ENCODE measurements at places on chromosomes 7 and 10. TPM values are rescaled to one million over a fixed set of nuclear protein-coding genes. Genes with fewer than 3 reads are reported as not detected.

DNA sequence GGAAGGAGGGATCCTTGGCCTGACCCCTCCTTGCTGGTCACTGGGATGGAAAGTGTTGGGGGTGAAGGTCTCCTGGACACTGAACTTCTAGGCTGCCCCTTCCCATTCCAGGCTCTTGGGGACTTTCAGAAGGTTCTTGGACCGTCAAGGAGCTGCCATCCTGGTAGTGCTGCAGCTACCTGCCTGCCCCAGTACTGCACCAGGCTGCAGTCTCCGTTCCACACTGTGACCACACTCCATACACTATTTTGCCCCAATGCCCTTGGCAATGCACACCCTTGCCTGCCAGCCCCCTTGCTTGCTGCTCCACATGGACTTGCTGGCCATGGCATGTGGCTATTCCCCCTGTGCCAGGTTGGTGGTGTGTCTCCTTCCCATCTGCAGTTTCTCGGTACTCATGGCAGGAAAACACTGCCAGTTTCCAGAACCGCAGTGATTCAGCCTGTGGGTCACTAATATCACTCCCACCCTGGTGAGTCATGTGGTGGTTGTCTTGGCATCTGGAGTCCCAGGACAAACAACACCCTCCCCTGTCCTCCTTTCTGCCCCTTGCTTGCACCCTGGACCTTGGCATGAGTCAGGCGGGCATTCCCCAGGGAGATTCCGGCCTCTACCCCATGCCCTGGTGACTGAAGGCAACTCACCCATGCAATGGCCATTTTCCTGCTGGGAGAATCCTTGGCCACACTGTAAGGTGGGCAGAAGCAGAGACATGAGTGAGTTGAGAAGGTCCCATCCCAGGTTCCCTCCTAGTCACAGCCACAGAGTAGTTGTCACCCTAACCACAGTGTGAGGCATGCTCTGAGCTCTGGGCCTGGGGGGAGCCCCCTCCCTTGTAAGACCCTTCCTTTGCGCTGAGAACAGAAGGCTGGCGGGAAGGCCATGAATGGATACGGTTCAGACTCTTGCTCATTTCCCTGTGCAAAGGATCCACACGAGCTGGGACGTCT lies 32.8 kb downstream of the GOLGA7B start:
- no peaks in the 10 kb centered on the region for H3K36me3 ChIP-seq
- no peak overlapping the region for H3K27ac ChIP-seq
- H3K4me3 ChIP-seq, result no peak overlapping the region
- no peak for DNase-seq
- H3K27me3 ChIP-seq, result peaks cover 26% of the 10 kb centered on the region

Gene CHN2
- 30.5 TPM for polyA plus RNA-seq

Gene MCM10
- polyA plus RNA-seq, result 2.8 TPM

Gene SLC13A1
- not detected for polyA plus RNA-seq

DNA sequence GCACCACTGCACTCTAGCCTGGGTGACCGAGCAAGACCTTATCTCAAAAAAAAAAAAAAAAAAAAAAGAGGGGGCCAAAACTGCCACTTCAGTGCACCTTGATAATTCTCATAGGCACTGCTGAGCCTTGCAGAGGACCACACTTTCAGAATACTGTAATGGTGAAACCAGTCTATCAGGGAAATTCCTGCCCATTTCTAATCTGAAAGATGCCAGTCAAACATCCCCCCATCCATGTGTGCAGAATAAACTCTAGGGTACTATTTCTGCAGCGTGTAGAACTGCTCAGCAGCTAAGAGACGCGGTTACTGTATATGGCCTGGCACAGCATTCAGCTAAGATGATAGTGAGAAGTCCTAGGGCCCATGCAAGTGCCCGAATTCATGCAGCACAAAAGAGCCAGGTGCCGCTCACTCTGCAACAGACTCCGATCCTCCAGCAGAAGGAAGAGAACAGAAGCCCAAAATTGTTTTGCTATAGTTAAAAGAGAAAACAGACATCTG lies 286.8 kb upstream of the KLF14 start:
- peaks cover 16% of the 10 kb centered on the region for H3K4me1 ChIP-seq
- H3K36me3 ChIP-seq, result no peaks in the 10 kb centered on the region
- no peak overlapping the region for H3K4me3 ChIP-seq
- no peak overlapping the region for H3K27ac ChIP-seq
- no peaks in the 10 kb centered on the region for H3K27me3 ChIP-seq

- no peak overlapping the region for H3K4me3 ChIP-seq
- DNase-seq, result no peak
- H3K36me3 ChIP-seq, result peaks cover 9% of the 10 kb centered on the region
Measured at GRCh38 chr10:100043796-100044195, 34.0 kb upstream of the DNMBP start.

Gene RELN
- 315 TPM for polyA plus RNA-seq

DNA sequence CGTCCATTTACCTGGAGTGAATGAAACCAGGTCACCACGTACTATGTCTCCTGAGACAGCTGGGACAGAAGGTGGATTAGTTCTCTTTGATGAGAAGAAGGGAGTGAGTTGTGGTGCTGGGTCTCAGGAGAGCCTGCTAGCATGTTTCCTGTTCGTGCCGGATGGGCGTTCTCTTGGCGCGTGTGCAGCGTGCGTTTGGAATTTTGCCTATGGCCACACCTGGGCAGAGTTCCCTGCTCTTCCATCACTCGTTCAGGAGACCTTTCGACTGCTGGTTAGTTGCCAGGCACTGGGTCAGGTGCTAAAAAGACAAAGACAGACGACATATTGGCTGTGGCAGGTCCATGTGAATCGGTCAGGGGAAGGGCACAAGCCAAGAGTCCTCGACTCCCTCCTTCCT lies 90.3 kb downstream of the TRRAP start:
- DNase-seq, result no peak
- no peak overlapping the region for H3K4me3 ChIP-seq
- H3K36me3 ChIP-seq, result peaks cover 80% of the 10 kb centered on the region
- H3K4me1 ChIP-seq, result no peaks in the 10 kb centered on the region

Gene COL28A1
- polyA plus RNA-seq, result 0.15 TPM

- H3K27ac ChIP-seq, result no peak overlapping the region
- H3K27me3 ChIP-seq, result no peaks in the 10 kb centered on the region
- peaks cover 3% of the 10 kb centered on the region for H3K4me1 ChIP-seq
- DNase-seq, result no peak
Measured at GRCh38 chr10:80350251-80350650, 6.3 kb downstream of the DYDC1 start.

DNA sequence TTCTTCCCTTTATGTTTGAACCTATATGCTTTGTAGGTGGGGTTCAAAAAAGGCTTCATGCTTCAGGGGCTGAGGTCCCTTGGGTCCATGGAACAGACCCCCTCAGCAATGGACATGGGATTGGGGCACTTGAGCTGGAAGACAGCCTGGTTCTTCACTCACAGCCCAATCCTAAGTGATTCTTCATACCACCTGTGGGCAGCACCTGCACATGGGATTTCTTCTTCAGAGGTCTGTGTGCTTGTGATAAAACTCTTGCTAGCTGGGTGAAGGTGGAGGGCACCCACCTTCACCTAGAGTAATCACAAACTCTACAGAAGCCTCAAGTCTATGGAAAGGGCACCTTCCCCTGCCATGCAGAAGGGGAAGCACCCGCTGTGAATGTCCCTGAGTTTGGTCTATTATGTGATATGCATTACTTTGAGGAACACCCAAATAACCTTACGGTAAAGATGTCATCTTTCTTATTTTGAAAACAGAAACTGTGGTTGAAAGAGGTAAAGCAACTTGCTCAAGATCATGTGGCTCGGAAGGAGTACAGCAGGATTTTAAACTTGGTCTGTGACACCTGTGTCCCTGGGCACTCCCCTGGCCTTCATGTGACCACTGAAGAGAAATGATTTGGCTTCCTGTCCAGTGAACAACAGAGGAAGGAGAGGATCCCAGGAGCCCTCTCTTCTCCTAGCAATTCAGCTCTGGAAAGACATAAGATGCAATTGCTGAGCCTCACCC lies 469.5 kb upstream of the ZMIZ1 start:
- no peaks in the 10 kb centered on the region for H3K4me1 ChIP-seq
- H3K4me3 ChIP-seq, result no peak overlapping the region
- H3K27ac ChIP-seq, result no peak overlapping the region

- H3K4me1 ChIP-seq, result peaks cover 8% of the 10 kb centered on the region
- H3K36me3 ChIP-seq, result no peaks in the 10 kb centered on the region
- H3K27me3 ChIP-seq, result peaks cover 94% of the 10 kb centered on the region
- no peak overlapping the region for H3K27ac ChIP-seq
- peak; percentile 19 for DNase-seq
Measured at GRCh38 chr10:97179731-97180362, 5.9 kb downstream of the SLIT1 start.

GRCh38 chr10:26408858-26409494 lies 29.2 kb upstream of the APBB1IP start:
- no peak overlapping the region for H3K4me3 ChIP-seq
- no peaks in the 10 kb centered on the region for H3K4me1 ChIP-seq
- no peak overlapping the region for H3K27ac ChIP-seq
- no peaks in the 10 kb centered on the region for H3K36me3 ChIP-seq
- no peak for DNase-seq

GRCh38 chr7:159149488-159149887 lies 4.8 kb upstream of the VIPR2 start:
- no peak overlapping the region for H3K4me3 ChIP-seq
- H3K36me3 ChIP-seq, result no peaks in the 10 kb centered on the region
- peaks cover 33% of the 10 kb centered on the region for H3K27me3 ChIP-seq
- no peak overlapping the region for H3K27ac ChIP-seq

GRCh38 chr7:90666186-90666585 lies 70.1 kb downstream of the CDK14 start:
- H3K27ac ChIP-seq, result no peak overlapping the region
- no peak for DNase-seq
- H3K4me3 ChIP-seq, result no peak overlapping the region
- no peaks in the 10 kb centered on the region for H3K27me3 ChIP-seq
- no peaks in the 10 kb centered on the region for H3K36me3 ChIP-seq
- no peaks in the 10 kb centered on the region for H3K4me1 ChIP-seq

DNA sequence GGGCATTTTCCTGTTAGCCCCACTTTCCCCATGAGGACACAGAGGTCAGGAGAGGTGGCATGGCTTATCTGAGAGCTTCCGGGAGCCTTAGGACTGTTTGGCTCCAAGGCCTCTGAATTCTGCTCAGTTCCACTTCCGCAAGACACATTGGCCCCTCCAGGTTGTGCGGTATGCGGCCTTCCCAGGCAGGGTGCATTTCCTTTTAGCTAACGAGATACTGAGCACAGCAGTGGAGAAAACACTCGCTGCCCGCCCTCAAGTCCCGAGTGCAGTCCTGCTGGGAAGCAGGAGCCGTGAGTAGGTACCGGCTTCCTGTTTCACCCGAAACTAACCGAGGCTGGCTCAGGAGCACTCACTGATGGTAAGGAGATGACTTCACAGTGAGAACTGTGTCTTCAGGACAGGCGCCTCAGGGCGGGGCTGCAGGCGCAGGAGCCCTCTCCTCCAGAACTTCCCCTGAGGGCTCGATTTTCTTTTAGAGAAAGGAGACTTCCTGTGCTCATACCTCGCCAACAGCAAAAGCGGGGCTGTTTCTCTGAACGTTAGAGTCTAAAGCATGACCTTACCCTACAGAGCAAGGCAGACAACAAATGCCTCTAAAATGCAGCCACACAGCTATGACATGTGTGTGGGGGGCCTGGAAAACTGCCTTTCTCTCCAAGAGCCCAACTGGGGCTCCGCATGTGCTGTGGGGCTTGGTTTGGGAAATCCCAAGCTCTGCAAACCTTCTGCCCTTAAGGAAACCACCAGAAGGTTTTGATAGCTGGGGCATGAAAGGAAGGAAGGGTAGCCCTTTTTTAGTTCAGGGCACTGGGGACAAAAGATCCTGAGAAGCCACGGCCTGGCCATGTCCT lies 25.9 kb downstream of the RGS10 start:
- H3K4me3 ChIP-seq, result no peak overlapping the region
- H3K4me1 ChIP-seq, result peaks cover 21% of the 10 kb centered on the region
- DNase-seq, result no peak
- no peaks in the 10 kb centered on the region for H3K36me3 ChIP-seq
- H3K27me3 ChIP-seq, result no peaks in the 10 kb centered on the region

GRCh38 chr10:98971464-98971863 lies 264.2 kb downstream of the HPSE2 start:
- H3K27me3 ChIP-seq, result no peaks in the 10 kb centered on the region
- no peak overlapping the region for H3K4me3 ChIP-seq
- H3K4me1 ChIP-seq, result no peaks in the 10 kb centered on the region
- H3K36me3 ChIP-seq, result no peaks in the 10 kb centered on the region

DNA sequence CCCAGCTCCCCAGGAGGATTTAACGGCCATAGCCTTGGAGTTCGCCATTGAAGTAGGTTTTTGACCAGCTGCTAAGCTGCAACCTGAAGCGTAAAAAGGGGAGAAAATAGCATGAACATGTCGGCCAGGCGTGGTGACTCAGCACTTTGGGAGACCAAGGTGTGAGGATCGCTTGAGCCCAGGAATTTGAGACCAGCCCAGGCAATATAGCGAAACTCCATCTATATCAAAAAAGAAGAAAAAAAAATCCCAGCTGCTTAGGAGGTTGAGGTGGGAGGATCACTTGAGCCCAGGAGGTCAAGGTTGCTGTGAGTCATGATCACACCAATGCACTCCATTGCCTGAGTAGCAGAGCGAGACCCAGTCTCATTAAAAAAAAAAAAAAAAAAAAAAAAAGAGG lies 32.2 kb upstream of the MCU start:
- no peaks in the 10 kb centered on the region for H3K27me3 ChIP-seq
- peaks cover 28% of the 10 kb centered on the region for H3K4me1 ChIP-seq
- H3K4me3 ChIP-seq, result peak overlapping the region; percentile 23
- H3K27ac ChIP-seq, result no peak overlapping the region
- DNase-seq, result peak; percentile 28

Gene UNCX
- not detected for polyA plus RNA-seq

GRCh38 chr10:32386623-32387260 lies 39.8 kb upstream of the EPC1 start:
- no peaks in the 10 kb centered on the region for H3K36me3 ChIP-seq
- no peak overlapping the region for H3K4me3 ChIP-seq
- H3K27ac ChIP-seq, result no peak overlapping the region
- DNase-seq, result no peak
- H3K4me1 ChIP-seq, result peaks cover 7% of the 10 kb centered on the region

Gene SFTPA2
- polyA plus RNA-seq, result 0.04 TPM

GRCh38 chr7:137757146-137757925 lies 89.4 kb downstream of the DGKI start:
- no peaks in the 10 kb centered on the region for H3K4me1 ChIP-seq
- no peaks in the 10 kb centered on the region for H3K36me3 ChIP-seq
- no peak overlapping the region for H3K27ac ChIP-seq
- no peak for DNase-seq

DNA sequence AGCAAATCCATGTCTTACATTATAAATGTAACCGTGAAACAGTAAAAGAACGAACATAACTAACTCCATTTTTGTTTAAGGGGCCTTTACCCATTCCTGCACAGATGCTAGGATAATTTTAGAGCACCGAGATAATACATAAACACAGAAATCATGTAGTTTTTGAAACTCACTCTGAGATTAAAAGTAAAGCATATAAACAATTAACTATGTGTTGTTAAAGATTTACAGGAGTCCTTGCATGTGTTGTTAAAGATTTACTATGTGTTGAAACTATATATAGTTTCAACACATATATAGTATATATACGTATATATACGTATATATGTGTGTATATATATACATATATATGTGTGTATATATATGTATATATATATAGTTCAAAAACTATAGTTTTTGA lies 7.2 kb upstream of the CALML3 start:
- H3K27me3 ChIP-seq, result no peaks in the 10 kb centered on the region
- no peaks in the 10 kb centered on the region for H3K36me3 ChIP-seq
- H3K4me1 ChIP-seq, result peaks cover 61% of the 10 kb centered on the region
- H3K27ac ChIP-seq, result no peak overlapping the region
- H3K4me3 ChIP-seq, result no peak overlapping the region

GRCh38 chr10:61973906-61974305 lies 72.4 kb downstream of the ARID5B start:
- H3K4me3 ChIP-seq, result no peak overlapping the region
- DNase-seq, result no peak
- H3K36me3 ChIP-seq, result peaks cover under 1% of the 10 kb centered on the region
- H3K27me3 ChIP-seq, result no peaks in the 10 kb centered on the region
- H3K27ac ChIP-seq, result no peak overlapping the region
- peaks cover 38% of the 10 kb centered on the region for H3K4me1 ChIP-seq

Gene PPP1R9A
- 11.4 TPM for polyA plus RNA-seq

Data from HepG2 (cell line).